ENCODE measurements at places on chromosomes 7 and 10.

- DNase-seq: no peak
Observed at GRCh38 chr7:105909742-105910141, 33.3 kb upstream of the ATXN7L1 start.

- DNase-seq: no peak
Observed at GRCh38 chr10:11026773-11027172, 9.1 kb downstream of the CELF2 start.

GRCh38 chr7:108307194-108307593 is 149.0 kb downstream of the NRCAM start:
- DNase-seq: no peak

GRCh38 chr7:79786187-79786586 is 332.7 kb upstream of the MAGI2 start:
- DNase-seq: no peak

GRCh38 chr10:95964756-95965155 is 57.0 kb downstream of the CC2D2B start:
- no peak for DNase-seq

DNA sequence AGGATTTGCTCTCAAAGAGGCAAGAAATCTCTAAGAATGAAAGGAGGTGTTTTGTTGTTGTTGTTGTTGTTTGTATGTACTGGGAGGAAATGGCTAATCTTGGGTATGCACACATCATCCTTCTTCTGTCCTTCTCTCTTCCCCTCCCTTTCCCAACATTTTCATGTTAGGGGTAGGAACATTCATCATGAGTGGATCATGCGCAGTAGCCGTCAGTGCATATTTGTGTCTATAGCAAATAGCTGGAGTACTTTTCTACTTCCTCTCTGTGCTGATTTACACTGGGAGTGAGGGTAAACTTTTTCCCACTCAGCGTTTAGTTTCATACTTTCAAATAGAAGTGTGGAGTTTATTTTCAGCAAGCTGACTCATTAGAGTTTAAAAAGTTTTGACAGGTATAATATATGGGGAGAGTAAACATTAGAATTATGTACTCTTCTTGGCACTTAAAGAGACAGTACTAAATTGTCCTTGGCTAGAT is 80.5 kb upstream of the PRKG1 start:
- DNase-seq: no peak

- DNase-seq: no peak
Observed at GRCh38 chr7:109696723-109697122, 1127.0 kb downstream of the DNAJB9 start.

DNA sequence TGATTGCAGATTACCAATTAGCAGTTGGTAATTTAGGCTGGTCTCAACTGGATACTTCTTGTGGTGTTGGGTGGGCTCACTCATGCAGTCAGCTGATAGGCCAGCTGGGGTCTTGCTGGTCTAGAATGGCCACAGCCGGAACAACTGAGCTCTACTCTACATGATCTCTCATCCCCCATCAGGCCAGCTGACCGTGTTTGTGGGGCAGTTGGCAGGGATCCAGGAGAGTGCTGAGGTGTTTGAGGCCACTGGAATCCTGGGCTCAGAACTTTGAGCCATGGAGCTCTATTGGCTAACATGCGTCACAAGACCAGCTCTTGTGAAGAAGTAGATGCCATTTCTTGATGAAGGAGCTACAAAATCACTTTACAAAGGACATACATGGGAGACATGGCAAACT is 242.4 kb downstream of the GFRA1 start:
- DNase-seq: no peak

DNA sequence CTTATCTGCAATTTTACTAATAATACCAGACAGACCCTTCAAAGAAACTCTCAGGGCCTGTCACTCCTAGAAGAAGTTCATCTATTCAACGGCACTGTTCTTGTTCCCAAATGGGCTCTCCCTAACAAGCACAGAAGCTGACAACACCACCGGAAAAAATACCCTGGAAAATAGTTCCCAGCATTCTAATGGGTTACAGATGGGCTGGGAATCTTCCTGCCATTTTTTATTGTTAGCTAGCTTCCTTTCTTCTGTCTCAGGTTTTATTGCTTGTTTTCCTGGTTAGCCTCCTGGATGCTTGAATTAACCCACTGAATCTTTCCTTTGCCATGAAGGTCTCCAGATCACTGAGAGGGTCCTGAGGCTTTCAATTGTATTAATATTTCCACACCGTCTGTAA is 689.8 kb upstream of the NRP1 start:
- DNase-seq: no peak
